Activated naive CD8-positive, alpha-beta T cell treated with anti-CD3 and anti-CD28 coated beads, Interleukin-2, amount 10 ng/mL, durations not matched to agents 7 days and 5 days (primary cell): ENCODE measurements at places on chromosomes 1 and 21.

DNA sequence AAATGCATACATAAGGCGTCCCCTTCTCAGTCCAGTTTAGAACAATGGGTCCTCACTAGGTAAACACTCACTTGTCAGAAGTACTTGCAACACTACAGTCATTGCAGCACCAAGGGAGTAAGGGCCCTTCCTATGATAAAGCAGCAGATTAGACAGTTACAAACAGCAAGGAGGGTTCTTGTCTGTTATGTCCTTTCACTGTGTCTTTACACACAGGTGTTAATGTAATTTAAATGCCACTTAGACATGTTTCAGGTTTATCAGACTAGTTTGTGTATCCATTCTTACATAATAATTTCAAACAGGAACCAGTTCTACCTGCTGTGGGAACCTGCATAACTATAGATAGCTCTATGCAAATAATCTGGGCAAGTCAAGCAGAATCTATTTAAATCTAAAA lies 105.6 kb upstream of the USH2A start:
- DNase-seq: no peak

- no peak for DNase-seq
Observed at GRCh38 chr1:179310721-179311120, 17.1 kb downstream of the SOAT1 start.

DNA sequence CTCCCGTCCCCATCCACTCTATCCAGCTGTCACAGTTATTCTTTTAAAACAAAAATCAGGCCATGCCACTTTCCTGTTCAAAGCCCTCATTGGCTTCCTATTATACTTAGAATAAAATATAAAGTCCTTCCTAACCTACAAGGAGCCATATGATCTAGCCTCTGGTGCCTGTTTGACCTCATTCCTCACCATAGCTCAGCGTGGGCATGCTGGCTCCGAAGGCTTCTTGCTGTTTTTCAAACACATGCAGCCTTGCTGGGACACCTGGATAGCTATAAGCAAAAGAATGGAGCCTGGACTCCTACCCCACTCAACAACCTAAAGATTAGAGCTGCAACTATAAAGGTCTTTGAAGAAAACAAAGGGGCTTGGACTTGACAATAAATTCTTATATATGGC lies 23.7 kb downstream of the DHCR24 start:
- no peak for DNase-seq

- DNase-seq: no peak
Observed at GRCh38 chr1:115326419-115326818, 11.6 kb downstream of the NGF start.

DNA sequence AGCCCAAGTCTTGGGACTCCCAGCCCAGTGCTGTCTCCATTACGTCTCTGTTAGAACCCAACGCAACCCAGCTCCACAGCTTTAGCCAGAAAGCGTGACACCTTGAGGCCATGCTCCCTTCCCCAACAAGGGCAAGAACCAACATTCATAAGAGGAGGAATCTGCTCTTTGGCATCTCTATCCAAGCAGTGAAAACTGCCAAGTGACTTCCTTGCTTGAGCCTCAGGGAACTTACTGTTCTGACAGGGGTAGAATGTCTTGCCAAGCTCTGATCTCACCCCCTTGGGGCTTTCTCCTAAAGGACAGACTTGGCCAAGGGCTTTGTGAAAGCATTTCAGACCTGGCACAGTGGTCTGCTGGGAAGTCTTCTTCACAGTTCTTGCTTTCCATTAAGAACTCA lies 56.6 kb downstream of the SYT6 start:
- no peak for DNase-seq

GRCh38 chr1:10723317-10723716 lies 73.1 kb downstream of the CASZ1 start:
- no peak for DNase-seq

- no peak for DNase-seq
Observed at GRCh38 chr1:163231385-163231784, 28.7 kb upstream of the RGS5 start.

DNA sequence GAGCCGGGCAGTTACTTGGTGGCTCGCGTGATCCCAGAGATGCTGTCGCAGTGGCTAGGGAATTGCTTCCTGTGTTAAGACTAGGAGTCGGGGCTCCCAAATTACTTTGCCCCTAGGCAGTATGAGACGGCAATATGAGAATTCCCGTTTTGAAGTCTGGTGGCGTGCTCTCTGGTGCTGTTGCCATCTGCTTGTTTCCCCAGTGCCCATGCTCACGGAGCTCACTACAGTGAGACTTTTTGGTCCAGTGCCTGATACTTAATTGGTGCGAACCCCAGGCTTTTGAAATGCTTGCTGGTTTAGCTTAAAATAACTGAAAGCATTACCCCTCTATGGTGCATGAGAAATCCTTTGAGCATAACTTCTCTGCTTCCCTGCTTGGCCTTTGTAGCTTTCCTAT lies 22.3 kb downstream of the AGT start:
- no peak for DNase-seq

DNA sequence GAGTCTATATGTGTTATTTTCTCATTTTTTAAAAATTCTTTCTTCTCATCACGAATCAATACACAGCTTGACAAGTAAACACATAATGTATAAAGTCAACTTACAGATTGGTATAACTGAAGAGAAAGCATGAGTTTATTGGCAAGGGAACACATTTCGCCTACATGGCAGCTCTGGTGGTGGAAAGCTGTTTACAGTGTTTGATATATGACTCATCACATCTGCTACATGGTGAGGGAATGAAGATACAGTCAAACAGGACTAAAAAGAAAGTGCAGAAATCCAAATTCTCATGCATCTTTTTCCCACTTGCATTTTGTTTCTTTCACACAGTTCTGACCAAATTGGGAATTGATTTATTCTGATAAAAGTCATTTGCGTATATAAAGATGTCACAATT lies 122.2 kb upstream of the ADGRL4 start:
- no peak for DNase-seq

DNA sequence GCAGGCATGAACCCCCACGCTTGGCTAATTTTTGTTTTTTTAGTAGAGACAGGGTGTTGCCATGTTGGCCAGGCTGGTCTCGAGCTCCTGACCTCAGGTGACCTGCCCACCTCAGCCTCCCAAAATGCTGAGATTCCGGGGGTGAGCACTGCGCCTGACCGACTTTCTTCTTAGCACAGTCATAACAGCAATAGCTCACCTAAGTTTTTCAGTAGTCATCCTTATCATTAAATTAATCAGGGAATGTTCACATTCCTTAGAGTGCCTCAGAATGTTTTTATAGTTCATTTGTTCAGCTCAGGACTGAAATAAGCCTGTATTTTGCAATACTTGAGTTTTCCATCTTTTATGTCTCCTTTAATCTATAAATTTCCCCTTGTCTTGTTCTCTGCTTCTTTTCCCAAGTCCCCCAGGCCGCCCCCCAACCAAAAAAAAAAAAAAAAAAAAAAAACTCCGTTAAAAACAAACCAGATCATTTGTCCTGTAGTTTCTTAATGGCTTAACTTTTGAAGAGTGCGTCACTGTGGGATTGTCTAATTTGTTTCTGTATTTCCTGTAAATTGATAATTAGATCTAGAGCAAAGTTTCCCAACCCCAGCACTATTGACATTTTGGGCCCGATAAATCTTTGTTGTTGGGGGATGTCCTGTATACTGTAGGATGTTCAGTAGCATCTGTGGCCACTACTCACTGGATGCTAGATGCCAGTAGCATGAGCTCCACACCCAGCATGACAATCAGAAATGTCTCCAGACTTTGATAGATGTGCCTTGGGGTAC lies 120.7 kb downstream of the ITSN1 start:
- no peak for DNase-seq

DNA sequence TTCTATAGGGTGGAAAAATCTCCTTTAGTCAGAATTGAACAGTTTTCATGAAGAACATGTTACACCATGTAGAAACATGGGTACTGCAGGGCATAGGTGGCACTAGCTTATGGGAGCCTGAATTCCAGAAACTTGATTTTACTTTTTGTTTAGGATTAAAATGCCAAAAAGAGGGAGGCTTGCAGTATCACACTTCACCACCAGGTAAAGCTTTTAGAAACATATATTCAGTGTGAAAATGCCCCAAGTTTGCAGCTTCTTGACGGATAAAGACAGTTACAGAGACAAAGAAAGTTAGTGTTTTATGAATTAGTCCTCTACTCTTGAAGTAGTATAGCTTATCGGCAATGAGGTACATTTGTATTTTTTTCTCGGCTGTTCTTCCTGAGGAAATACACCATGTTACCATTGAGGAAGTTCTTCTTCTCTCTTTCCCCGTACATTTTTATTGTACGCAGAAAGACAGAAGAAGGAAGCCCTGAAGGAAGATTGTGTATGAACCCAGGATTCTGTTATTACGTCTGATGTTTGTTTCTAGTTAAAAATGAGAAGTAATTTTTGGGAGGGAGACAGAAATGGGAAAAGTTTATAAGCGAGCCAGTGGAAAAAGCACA lies 66.1 kb downstream of the PBX1 start:
- no peak for DNase-seq

- no peak for DNase-seq
Observed at GRCh38 chr1:187959062-187959461, 1130.3 kb downstream of the PLA2G4A start.

- DNase-seq: no peak
Observed at GRCh38 chr1:232353001-232353400, 276.9 kb downstream of the SIPA1L2 start.

GRCh38 chr21:41446586-41446985 lies 20.5 kb downstream of the MX1 start:
- DNase-seq: no peak

GRCh38 chr1:160101037-160101716 lies 2.8 kb upstream of the IGSF8 start:
- peak; percentile 80 for DNase-seq

GRCh38 chr21:33870768-33871167 lies 44.8 kb downstream of the ATP5PO start:
- DNase-seq: no peak

DNA sequence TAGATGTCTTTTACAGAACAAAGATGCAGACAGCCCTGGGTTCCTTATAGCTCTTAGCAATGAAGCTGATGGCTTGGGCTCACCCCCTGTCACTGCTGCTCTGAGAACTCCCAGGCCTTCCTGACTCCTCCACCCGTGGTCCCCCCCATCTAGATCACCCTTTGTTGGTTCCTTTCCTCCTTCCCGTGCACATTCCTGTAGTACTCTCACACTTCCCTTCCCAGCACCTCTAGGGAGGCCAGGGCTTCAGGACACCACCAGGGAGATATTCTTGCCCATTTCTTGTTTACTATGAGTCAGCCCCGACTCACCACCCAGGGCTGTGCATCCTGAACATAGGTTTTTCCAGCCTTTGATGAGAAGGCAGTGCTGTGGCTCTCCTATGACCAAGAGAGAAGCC lies 14.4 kb upstream of the NOS1AP start:
- DNase-seq: no peak

- no peak for DNase-seq
Observed at GRCh38 chr1:94579876-94580294, 38.3 kb upstream of the F3 start.

DNA sequence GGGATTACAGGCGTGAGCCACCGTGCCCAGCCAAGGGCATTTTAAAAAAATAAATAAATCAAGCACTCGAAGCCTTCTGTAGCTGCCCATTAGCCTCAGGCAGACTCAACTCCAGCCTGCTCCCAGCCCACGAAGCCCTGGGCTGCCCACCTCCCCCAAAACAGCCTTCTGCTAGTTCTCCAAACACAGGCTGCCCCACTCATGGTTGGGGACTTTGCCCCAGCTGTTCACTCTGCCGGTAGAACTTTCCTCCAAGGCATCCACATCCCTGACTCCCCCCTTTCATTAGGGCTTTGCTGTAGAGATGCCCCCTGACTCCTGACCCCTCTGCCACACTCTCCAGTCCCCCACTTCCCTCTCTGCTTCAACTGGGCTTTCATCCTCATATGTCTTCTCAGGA lies 29.7 kb upstream of the LAPTM5 start:
- DNase-seq: no peak

DNA sequence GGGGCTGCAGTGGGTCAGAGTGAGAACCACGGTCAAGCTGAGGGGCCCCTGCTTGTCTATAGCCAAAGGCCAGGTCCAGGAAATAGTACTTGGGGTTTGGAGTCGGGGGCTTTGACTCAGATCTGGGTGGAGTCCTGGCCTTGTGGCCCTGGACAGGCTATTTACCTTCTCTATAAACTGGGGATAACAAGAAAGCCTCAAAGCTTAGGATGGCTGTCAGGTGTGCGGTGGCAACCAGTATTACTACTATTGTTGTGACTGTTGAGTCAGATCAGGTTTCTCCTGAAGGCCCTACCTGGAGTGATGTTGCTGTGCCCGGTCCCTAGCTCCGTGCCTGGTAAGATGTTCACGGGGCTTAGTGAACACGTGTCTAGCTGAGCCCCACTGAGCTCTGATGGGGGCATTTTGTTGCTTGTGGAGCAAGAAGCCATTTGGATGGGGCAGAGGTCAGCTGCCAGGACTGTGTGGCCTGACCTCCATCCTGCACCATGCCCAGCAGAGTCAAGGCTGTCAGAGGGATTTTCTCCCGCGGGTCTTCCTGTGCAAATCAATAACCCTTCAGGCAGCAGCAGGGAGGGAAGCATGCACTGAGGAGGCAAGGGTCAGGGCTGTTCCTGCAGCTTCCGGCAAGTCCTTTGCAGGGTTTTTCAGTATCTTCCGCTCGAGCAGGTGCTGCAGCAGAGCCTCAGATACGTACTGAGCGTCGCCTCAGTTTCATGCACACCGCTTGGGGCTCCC lies 170.3 kb downstream of the CAMTA1 start:
- DNase-seq: no peak

GRCh38 chr1:224594360-224594759 lies 21.8 kb upstream of the CNIH3 start:
- DNase-seq: no peak

- no peak for DNase-seq
Observed at GRCh38 chr1:218166268-218166945, 118.7 kb upstream of the RRP15 start.

- DNase-seq: peak; percentile 79
Observed at GRCh38 chr1:156480411-156481192, 20.0 kb downstream of the MEF2D start.

GRCh38 chr1:1291023-1291528 lies 10.8 kb downstream of the SCNN1D start:
- DNase-seq: no peak

GRCh38 chr1:95364546-95364945 lies 130.5 kb downstream of the RWDD3 start:
- DNase-seq: no peak

GRCh38 chr1:86938855-86939254 lies 24.4 kb downstream of the HS2ST1 start:
- DNase-seq: no peak
